Kidney epithelial cell (primary cell): ENCODE measurements at places on chromosomes 2 and 18. TPM values are rescaled to one million over a fixed set of nuclear protein-coding genes. Genes with fewer than 3 reads are reported as not detected.

- DNase-seq, result peak; percentile 69
These were observed 73.9 kb downstream of the NEDD4L start for GRCh38 chr18:58117786-58118403.

DNA sequence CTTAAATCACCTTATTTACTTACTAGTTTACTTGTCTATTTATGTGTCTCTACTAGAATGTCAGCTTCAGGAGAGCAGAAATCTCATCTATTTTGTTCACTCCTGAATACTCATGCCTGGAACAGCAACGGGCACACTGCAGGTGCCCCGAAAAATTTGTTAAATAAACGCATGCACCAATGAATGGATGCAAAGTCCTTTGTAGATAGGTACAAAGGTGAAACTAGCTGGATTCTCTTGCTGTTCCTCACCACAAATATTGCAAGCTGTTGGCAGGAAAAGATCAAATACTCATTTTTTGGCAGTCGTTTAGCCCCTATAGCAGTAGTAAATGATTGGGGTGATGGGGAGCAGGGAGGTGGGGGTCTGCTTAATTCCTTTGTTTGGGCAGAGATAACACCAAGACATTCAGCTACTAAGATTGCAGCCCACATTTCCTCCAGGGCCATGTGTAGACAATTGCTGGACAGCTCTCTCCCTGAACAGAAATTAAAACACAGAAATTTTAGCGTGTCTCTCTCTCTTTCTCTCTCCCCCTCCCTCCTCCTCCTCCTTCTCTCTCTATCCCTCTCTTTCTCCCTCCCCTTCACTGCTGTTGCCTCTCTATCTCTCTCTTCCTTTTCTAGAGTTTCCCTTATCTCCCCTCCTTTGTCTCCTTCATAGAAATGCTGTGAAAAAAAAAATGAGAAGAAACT, 5.4 kb downstream of the MARCHF4 start:
- no peak for DNase-seq

- DNase-seq, result no peak
These were observed 51.3 kb upstream of the RND3 start for GRCh38 chr2:150538651-150539201.

- no peak for DNase-seq
These were observed 343.3 kb downstream of the INSIG2 start for GRCh38 chr2:118431586-118431985.

GRCh38 chr2:234565842-234566619, 69.2 kb upstream of the ARL4C start:
- DNase-seq, result no peak

GRCh38 chr2:176650104-176650837, 381.0 kb downstream of the MTX2 start:
- DNase-seq, result no peak

Gene AMER3
- total RNA-seq, result not detected in 2 replicates

- no peak for DNase-seq
These were observed 85.6 kb upstream of the TAF1B start for GRCh38 chr2:9757501-9758264.
